ENCODE measurements at places on chromosomes 5 and 9. TPM values are rescaled to one million over a fixed set of nuclear protein-coding genes. Genes with fewer than 3 reads are reported as not detected.

DNA sequence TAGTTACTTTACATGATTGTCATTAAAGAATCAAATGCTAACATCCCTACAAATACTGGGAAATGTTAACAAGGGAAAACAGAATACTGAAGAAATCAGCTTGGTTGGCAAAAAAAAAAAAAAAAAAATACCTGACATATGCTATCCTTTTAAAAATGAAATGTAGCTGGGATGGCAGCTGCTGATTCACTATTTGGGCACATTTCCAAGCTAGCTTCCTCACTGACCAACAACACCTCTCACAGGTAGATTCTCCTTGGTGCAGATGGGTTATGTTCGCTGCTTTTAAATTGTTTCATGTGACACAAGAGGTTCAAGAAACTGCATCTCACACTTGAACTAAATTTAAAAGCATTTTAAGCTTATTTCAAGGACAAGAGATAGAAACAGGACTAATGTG, 6.1 kb upstream of the PRUNE2 start:
- H3K4me1 ChIP-seq, result no peaks in the 10 kb centered on the region
- H3K36me3 ChIP-seq, result no peaks in the 10 kb centered on the region
- H3K27me3 ChIP-seq, result peaks cover 72% of the 10 kb centered on the region
- H3K4me3 ChIP-seq, result no peak overlapping the region
- no peak overlapping the region for H3K27ac ChIP-seq
- DNase-seq, result no peak

- peak overlapping the region; percentile 25 for H3K27ac ChIP-seq
- no peak overlapping the region for H3K4me3 ChIP-seq
- H3K36me3 ChIP-seq, result no peaks in the 10 kb centered on the region
- peak; percentile 41 for DNase-seq
These were observed 10.6 kb downstream of the C1QTNF2 start for GRCh38 chr5:160359816-160360215.

DNA sequence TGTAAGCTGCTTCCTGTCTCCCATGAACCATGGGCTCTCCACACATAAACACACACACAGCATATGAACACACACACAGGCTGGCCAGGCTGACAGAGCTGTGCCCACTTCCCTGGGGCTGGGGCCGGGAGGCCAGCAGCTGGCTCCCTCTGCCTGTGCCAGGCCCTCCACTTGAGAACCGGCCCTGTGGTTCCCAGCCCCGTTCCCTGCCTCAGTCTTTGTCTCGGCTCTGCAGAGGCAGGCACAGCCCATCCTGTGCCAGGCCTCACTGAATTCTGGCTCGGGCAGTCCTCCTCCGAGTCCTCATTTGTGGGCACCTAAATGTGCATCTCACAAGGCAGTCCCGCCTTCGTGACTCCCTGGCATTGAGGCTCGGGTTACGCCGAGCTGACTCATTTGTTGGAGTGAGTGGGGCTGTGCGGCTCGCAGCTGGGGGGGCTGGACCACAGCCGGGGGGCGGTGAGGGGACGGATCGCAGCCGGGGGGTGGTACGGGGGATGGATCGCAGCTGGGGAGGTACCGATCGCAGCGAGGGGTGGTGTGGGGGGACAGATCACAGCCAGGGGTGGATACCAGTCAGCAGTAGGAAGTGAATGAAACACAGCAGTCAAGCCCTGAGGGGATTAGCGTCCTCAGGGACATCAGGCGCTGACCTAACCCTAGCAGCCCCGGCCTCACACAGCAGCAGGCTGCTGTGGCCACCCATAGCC, 72.3 kb downstream of the PSMB7 start:
- H3K36me3 ChIP-seq, result peaks cover 21% of the 10 kb centered on the region
- H3K4me3 ChIP-seq, result no peak overlapping the region
- peaks cover 4% of the 10 kb centered on the region for H3K4me1 ChIP-seq
- peak overlapping the region; percentile 56 for H3K27ac ChIP-seq
- H3K27me3 ChIP-seq, result no peaks in the 10 kb centered on the region
- DNase-seq, result peak; percentile 37

DNA sequence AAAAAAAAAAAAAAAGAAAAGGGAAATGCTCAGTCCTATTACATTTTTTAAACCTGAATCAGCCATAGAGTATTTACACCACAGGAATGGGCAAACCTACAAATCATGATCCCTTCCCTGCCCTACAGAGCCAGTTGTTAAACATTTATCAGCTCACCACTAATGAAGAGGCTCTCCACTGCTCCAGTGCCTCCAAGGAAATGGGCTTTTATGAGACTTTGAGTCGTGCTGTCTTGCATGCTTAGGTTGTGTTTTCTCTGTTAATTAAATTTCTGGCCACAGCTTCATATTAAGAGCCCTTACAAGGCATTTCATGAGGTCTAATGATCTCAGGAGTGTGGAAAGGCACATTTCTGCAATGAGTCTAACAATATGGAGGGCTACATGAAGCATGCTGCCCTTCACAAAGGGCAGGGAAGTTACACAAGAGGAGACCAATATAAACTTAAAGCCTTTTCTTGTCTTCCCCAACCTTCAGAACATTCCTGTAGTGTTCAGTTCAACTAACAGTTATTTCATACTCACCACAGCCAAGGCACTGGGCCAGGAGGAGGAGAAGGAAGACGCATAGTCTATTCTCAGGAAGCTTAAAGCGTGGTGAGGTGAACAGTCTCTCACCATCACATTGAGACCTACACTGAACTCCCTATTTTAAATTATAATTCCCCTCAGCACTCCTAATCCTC, 140.1 kb upstream of the ABCA1 start:
- H3K4me3 ChIP-seq, result no peak overlapping the region
- H3K36me3 ChIP-seq, result no peaks in the 10 kb centered on the region
- peaks cover 32% of the 10 kb centered on the region for H3K4me1 ChIP-seq
- DNase-seq, result no peak
- no peaks in the 10 kb centered on the region for H3K27me3 ChIP-seq

Gene ANKRD31
- 0.16 TPM for total RNA-seq

Gene PCDHB2
- total RNA-seq, result 1.4 TPM

All from transverse colon (tissue), 4 donors.